Activated CD4-positive, alpha-beta T cell treated with anti-CD3 and anti-CD28 coated beads for 1 hour (primary cell): ENCODE measurements at places on chromosomes 5 and 9.
A peak's percentile ranks its signal among the peaks of the same experiment; 100 is the strongest.

GRCh38 chr5:103094737-103095136, 25.2 kb downstream of the GIN1 start:
- DNase-seq, result no peak

DNA sequence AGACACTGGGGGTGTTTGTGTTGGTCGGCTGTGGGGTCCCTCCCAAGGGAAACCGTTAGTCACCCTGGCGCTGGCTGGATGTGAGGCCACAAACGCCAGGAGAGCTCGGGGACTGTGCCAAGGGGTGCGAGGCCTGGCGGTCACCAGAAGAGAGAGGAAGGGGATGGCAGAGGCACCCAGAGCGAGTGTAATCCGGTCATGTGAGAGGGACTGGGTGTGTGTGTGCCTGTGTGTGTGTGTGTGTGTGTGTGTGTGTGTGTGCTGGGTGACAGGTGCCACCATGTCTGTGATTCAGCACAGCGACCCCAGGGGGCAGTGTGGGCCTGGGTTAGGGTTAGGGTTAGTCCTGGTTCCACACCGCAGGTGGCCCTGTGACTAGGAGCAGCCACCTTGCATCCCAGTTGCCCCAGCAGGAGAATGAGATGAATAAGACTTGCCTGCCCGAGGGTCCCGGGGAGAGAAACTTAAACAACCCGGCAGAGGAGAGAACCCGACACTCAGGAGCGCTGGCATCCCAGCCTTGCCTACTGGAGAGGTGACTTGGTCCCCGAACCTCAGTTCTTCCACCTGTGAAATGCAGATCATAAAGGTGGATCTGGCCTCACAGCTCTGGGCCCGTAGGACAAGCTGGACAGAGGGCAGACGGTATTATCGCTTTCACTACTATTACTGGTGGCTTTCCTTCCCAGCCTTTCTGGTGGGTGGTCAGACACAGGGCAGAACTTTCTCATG, 1.4 kb upstream of the ADAMTSL2 start:
- DNase-seq, result peak; percentile 60

- no peak for DNase-seq
Measured at GRCh38 chr5:40277161-40277906, 402.4 kb upstream of the PTGER4 start.

- no peak for DNase-seq
Measured at GRCh38 chr9:82555031-82555430, 507.9 kb downstream of the RASEF start.

GRCh38 chr5:41182666-41183065, 30.7 kb downstream of the C6 start:
- no peak for DNase-seq

- no peak for DNase-seq
Measured at GRCh38 chr5:39102684-39103155, 28.5 kb upstream of the RICTOR start.

DNA sequence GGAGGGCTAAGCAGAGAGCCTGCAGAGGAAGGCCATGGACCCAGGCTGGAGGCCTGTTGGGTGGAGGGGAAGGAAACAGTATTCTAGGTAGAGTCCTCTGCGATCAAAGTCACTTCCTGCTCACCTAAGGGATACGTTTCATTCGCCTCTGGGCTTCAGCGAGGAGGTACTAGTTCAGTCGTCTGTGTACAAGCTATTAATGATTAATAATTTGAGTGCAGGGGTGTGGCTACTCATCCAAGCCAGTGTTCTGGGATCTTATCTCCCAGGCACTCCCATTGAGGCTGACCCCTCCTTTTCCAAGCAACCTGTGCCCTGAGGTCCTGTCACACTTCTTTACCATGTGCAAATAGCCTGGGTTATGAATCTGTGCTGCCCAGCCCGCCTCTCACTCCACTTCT, 25.2 kb downstream of the RALGPS1 start:
- DNase-seq, result no peak

DNA sequence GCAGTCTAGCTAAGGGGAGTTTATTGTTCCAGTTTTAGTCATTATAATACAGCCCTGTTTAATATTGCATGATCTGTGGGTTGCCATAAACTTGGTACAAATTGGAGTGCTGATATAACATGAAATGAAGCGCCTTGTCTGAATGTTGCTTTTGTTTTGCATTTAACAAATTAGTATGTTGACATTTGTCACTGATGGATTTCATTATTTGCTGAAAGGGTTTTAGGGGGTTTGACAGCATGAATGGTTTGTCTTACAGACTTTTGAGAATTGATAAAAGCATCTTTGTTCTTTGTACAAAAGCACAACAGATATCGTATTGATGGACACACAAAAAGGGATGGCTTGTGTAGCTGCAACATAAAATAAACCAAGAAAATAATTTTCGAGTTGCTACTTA, 178.3 kb downstream of the AOPEP start:
- DNase-seq, result no peak

DNA sequence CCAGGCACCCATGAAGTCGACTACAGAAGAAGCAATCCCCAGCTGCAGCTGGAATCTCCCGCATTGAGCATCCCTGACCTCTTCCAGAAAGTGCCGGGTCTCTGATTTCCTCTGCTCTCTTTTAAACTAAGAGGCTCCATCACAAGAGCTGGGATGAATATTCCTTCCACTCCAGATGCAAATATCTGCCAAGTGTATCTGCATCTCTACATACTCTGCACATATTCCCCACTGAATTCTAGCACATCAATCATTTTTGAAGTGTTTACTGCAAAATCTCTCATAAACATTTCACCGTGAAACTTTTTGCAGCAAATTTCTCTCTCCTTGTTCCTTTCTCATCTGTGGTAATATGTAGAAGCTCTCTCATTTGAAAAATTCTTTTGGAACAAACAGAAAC, 161.5 kb downstream of the GABRB2 start:
- no peak for DNase-seq

- DNase-seq, result no peak
Measured at GRCh38 chr5:113225259-113225658, 209.5 kb downstream of the TSSK1B start.

- no peak for DNase-seq
Measured at GRCh38 chr5:27015758-27016157, 22.6 kb downstream of the CDH9 start.

DNA sequence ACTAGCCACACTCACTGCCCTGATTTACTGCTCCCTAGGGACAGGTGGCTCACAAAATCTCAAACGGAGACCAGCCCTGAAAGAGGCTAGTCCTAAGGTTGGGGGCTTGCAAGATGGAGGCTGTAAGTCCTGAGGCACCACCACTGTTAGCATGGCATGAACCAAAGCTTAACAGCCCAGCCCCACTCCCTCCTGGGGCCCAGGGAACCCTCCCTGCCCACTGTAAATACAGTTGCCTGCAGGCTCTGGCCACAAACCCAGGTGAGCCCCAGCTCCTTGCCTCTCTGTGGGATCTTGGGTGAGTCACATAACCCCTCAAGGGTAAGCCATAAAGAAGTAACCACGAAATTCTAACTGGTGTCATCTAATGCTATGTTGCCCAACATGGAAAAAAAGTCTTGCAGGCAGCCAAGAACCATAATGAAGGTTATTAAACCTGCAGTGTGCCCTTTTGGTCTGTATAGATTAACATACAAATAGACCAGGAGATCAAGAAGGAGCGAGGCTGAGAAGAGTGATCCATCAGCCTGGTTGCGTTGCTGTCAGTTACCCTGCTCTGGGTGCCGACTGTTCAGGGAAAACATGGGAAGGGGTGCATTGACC, 1.7 kb upstream of the POMT1 start:
- DNase-seq, result peak; percentile 29

GRCh38 chr9:14761584-14761983, 39.1 kb upstream of the CER1 start:
- no peak for DNase-seq

DNA sequence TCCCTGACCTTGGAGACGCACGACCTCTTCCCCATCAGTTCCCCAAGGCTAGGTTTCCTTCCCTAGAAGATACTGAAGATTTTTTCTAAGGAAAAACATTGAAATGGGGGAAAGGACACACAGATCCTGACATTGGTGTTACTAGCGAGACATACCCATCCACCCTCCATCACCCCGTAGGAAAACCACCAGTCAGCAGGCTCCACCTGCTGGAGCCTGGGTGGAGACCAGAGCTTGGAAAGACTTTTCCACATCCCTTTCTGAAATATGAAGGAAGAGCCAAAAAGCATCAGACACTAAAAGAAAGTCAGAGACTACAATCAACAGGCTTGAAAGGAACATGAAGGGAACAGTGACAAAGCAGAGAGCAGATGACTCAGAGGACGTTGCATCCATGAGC, 638.0 kb downstream of the IRX1 start:
- DNase-seq, result no peak
